ENCODE measurements at places on chromosomes 3 and 15.

GRCh38 chr3:140499114-140499757 lies 178.6 kb upstream of the TRIM42 start:
- DNase-seq, result no peak

DNA sequence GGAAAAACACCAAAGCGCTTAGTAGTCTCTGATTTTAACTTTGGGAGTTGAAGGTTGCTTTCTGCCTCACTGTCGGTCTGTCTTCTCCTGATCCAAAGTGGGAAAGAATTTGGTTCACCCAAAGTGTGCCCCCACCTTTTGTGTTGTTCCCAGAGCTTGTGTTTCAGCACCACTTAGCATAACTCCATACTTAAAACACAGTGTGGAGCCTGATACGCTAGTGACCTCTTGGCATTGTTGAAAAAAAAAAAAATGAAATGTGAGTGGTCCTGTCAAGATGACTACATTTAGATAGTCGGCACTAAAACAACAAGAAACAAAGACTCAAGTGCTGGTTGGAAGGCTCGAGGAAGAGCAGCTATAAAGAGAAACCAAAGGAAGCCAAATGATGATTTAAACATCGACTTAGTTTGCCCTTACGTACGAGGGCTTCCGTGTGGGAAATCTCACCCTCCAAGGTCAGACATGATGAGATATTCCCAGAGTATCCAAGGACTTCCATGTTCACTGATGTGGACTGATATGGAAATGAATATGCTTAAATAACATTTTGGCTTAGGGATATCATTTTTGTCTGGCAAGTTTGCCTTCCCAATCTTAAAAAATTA lies 178.8 kb downstream of the MEIS2 start:
- DNase-seq, result no peak

GRCh38 chr3:139455206-139455605 lies 21.1 kb downstream of the RBP2 start:
- DNase-seq, result no peak

- no peak for DNase-seq
Observed at GRCh38 chr3:177236704-177237103, 39.4 kb upstream of the TBL1XR1 start.

GRCh38 chr3:177341736-177342419 lies 144.6 kb upstream of the TBL1XR1 start:
- no peak for DNase-seq

GRCh38 chr15:36626984-36627383 lies 47.6 kb downstream of the CDIN1 start:
- no peak for DNase-seq

GRCh38 chr3:165170236-165170635 lies 25.9 kb downstream of the SLITRK3 start:
- no peak for DNase-seq

DNA sequence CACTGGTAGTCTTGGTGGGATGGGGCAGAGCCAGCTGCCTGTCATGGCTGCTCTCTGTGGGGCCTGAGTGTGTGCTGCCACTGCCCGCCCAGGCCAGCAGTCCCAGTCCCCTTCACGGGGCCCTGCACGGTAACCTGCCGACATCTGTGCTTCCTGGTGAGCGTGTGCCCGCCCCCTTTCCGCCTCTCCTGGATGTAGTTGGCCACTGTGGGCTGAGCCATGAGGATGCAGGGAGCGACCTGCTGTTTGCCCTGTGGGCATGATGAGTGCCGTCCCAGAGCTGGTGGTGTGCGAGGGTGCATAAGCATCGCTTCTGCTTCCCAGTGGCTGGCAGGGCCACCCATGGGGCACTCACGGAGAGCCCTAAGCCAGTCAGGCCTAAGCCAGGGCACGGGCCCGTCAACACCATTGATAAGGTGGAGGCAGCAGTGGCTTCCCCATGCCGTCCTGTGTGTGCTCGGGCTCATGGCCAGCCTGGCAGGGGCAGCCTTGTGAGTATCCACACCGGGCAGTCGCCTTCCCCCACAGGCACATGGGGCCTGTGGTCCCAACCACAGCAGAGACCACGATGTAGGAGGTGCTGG lies 14.6 kb downstream of the PLXNA1 start:
- no peak for DNase-seq

DNA sequence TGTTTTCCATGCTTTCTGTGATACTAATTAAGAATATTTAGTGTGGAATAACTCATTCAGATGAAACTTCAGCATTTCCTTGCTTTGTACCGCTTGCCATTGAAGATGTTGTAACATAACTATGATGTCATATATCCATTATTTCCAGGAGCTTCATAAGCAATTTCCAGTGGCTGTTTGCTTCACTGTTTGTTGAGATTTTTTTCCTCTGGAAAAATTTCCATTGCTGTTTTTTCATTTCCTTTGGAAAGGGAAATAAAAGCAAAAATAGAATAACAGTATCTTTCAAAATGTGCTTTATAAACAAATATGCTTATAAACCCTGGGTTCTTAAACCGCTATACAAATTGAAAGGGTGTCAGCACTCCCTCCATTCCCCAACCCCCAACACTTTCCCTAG lies 319.6 kb upstream of the SEMA6D start:
- no peak for DNase-seq

GRCh38 chr3:193997228-193998122 lies 138.5 kb upstream of the HES1 start:
- DNase-seq, result no peak

- no peak for DNase-seq
Observed at GRCh38 chr3:160999274-160999673, 105.9 kb downstream of the B3GALNT1 start.

GRCh38 chr15:83410532-83410931 lies 36.6 kb upstream of the SH3GL3 start:
- DNase-seq, result no peak

DNA sequence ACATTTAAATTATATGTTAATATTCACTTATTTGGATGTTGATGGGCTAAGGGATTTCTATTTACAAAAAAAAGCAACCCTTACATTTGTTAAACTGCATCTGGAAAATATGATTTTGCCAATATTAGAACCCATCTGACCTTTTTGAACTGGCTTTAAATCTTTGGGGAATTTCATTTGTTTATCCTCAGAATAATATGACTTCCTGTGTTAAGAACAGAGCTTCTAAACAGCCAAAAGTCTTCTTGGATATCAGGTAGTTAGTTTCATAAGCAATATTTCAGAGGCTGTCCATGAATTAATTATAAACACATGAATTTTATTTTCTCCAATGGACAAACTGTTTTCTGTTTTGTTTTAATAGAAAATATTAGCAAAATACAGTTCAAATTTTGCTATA lies 301.9 kb upstream of the AGTR1 start:
- DNase-seq, result no peak

DNA sequence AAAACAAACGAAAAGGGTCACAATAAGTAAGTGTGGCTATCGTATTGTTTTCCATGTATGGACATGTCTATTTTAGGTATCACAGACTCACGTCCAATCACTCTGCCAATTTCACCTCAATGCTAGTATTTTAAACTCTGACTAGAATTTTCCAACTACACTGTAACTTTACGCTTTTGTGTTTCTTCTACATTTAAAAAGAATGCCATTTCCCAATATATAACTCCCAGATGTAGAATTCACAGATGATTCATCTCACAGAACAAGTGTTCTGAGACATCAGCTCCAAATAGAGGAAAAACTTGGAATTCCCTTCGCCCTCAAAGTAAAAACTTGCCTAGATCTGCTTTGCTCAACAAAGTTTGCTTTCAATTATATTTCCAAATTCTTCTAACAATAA lies 14.2 kb downstream of the LRIG1 start:
- DNase-seq, result no peak

DNA sequence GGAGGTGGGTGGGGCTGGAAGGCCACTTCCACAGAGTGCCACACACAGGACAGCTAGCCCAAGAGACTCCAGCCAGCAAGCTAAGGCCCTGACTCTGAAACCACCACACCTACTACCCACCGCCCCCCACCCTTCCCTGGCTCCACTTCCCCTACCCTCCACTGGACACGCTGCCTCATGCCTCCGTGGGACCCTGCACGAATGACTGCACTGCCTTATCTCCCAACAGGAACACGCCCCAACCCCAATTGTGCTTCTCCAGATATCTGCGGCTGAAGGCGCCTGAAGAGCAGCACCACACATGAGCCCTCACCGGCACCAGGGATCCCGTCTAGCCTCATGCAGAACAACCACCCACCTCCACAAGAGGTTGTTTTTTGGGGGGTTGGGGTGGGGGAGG lies 2.7 kb downstream of the LINGO1 start:
- no peak for DNase-seq

DNA sequence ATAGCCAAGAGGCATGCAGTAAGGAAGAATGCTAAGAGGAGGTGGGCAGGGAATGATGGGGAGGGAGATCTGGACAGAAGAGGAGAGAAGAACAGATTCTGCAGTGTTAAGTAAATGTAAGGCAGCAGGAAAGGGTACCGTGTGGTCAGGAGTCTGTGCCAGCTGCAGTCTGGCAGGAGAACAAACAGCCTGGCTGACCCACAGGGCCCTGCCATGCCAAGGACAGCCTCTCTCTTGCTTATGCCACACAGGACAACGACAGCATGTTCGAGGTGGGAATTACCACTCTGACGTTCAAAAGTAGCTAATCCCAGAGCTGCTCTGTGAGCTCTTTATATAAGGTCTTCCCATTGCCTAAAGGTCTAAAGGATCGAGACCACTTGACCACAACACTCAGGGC lies 31.3 kb downstream of the DAPK2 start:
- DNase-seq, result no peak

Data from stimulated activated CD4-positive, alpha-beta T cell treated with anti-CD3 and anti-CD28 coated beads, TNF-alpha, amount 100 ng/mL, for 4 hours (primary cell).